CD4-positive, alpha-beta T cell treated with Interleukin-17A for 1 hour (primary cell): ENCODE measurements at places on chromosomes 4 and X.

- no peak for DNase-seq
These were observed 8.5 kb downstream of the UGT2B7 start for GRCh38 chr4:69104719-69105275.

DNA sequence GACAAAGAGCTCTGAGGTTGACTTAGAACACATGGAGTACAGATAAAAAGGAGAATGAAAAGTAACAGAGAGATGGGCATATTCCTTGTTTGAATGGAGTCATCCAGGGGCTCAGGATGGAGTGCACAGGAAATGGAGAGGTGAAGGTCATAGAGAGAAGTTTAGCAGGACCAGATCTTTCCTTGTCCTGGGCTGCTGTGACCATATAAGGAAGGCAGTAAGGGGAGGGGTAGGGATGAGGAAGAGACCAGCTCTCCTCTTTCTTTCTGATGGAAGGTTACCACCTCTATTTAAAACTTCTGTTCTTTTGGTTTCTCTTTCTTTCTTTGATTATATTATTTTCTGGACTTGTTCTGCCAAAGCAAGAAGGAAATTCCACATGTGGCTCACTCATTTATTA, 27.0 kb downstream of the AR start:
- DNase-seq: no peak

DNA sequence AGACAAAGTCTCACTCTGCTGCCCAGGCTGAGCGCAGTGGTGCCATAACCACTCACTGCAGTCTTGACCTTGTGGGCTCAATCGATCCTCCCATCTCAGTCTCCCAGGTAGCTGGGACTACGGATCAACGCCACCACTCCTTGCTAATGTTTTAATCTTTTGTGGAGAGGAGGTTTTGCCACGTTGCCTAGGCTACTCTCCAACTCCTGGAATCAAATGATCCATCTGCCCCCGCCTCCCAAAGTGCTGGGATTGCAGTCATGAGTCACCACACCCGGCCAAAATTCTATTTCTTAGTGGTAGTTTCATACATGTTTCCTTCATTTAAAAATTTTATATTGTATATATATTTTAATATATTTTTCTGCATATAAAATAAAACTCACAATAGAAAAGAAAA, 125.8 kb upstream of the CLNK start:
- no peak for DNase-seq

DNA sequence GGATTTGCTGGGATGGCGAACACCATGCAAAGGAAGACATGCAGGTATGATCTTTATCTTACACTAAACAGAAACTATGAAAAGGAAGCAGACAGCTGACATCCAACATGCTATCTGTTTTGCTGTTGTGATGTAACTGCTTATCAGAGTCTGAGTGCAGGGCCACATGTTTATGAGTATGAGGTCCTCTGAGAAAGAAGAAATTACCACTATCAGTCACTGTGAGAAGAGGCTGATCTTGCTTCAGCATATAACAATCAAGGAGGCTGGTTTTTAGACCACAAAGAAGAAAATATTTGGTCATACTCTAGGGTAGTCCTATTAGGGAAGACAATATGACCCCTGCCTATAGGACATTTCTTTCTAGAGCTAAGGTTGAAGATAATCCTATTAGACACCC, 18.5 kb downstream of the CLGN start:
- DNase-seq: no peak

DNA sequence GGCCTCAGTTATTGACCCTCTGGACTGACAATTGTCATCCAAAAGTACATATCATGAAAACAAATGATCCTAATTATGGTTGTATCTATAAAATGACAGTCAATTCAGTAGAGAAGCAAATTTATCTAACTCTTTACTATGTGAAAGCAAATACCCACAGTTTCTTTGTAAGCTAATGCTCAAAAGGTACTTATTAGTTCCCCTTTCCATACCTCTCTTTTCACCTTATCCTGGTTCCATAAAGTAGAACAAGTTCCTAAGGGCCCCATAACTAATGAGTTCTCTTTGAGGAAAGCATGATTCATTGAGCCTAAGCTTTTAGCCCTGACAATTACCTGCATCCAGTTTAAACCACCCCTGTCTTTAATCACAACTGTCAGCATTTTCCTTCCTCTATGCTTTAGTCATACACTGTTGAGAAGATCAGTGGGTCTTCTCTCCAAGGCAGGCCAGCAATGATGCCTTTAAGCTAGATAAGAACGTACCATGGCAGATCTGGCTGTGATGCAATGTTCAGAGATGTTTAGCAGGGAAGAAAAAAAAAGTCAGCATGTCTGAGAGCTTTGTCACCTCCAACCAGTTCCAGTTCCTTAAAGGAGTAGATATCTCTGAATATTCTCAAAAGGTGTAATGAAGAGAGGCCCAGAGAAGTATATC, 179.7 kb upstream of the RASGEF1B start:
- no peak for DNase-seq
